ENCODE measurements at places on chromosomes 1 and 21.

DNA sequence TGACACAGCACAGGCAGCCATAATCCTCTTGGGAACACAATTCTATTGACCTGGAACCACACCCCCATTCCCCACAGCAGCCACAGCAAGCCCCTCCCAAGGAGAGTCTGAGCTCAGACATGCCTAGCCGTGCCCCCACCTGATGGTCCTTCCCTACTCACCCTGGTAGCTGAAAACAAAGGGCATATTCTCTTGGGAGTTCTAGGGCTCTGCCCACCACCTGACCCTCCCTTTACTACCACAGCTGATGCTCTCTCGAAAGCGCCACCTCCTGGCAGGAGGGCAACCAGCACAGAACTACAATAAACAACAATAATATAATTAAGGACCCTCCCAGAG is 184.8 kb upstream of the COA6 start:
- DNase-seq = no peak

DNA sequence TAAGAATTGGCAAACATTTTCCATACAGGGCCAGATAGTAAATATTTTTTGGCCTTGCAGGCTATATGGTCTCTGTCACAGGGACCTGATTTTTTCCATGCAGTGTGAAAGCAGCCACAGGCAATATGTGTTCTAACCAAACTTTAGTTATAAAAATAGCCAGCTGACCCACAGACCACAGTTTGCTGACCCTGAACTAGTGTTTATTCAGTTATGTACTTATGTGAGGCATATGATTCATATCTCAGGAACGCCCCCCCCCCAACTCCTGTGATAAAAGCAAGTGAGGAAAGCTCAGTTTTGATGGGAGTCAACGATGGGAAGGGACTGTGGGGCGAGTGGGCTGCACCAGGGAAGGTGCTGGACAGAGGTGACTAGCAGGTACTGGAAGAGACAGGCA is 80.1 kb downstream of the HMGB4 start:
- DNase-seq = no peak

DNA sequence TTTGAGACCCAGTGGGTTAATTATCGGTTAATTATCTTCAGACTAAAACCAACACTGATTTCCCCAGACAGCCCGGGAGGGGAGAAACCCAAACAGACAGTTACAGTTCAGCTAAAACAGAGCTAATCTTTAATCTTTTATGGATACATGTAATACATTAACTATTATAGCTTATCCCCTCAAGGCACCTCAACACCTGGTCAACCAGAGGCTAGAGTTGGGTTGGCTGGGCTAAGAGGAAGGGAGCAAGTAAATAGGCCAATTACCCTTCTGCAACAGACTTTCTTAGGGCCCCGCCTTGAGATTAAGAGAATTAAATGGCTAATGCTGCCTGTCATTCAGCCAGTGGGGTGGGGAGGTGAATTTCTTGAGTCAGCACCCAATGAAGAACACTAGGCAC is 6.6 kb upstream of the MED18 start:
- no peak for DNase-seq

DNA sequence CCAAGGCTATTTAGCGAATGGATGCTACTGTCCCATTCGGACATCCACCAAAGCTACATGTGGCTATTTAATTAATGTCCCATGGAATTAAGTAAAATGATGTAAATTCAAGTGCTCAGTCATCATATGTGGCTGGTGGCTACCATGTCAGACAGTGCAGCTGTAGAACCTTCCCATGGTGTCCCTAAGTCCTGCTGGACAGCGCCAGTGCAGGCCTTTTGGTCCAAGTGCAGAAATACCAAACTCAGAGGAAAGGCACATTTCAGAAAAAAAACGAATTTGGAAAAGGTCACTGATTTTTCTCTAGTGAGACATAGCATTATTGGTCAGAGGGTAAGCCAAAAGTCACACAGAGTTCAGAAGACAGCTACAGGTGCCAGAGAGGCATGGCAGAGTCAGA is 17.6 kb downstream of the TMPRSS2 start:
- DNase-seq = no peak

DNA sequence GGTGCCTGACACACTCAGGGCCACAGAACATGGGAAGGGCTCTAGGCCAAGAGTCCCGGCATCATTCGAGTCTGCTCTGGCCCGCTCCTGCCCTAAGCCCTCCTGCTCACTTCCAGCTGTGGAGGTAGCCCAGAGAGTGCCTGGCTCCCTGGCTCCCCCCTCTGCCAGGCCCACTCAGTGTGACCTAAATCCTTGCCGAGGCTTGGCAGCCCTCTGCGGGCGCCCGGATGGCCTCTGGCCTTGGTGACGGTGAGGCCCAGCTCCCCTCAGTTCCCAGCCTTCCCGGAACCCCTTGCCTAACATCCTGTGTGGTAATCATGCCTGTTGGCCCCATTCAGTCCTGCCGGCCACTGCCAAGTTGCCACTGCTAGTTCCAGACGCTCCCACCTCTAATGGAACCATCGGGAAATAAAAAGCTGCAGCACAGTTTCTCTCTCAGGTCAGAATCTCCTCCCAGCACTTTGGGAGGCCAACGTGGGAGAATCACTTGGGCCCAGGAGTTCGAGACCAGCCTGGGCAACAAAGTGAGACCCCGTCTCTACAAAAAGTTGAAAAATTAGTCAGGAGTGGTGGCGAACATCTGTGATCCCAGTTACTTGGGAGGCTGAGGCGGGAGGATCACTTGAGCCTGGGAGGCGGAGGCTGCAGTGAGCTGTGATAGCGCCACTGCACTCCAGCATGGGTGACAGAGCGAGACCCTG is 1.2 kb upstream of the H6PD start:
- DNase-seq = no peak

DNA sequence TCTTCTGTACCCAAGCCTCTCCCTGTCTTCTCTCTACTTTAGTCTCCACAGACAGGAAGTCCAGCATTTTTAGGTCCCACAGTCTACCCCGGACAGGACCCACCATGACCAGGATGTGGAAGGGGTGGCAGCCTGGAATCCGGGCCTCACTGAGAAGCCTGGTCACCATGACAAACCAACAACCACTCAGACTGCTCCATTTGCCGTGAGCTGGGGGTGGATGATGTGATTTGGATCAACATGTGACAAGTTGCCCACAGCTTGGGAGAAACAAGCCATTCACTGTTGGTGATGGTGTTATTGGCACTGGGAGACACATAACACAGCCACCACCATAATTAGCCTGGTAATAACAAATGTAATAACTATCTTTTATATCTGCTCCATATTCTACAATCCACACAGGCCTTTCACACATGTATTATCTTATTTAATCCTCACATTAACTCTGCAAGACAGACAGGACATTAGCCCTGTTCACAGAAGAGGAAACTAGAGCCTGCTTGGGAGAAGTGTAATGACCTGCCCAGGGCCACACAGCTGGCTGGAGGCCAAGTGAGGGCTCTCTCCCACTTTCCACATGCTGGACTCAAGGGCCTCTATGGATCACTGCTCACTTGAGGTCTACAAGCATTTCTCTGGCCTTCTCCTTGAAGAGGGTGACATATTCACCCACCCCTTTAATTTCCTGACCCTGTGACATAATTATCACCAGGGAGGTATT is 22.9 kb downstream of the MEF2D start:
- DNase-seq = no peak

DNA sequence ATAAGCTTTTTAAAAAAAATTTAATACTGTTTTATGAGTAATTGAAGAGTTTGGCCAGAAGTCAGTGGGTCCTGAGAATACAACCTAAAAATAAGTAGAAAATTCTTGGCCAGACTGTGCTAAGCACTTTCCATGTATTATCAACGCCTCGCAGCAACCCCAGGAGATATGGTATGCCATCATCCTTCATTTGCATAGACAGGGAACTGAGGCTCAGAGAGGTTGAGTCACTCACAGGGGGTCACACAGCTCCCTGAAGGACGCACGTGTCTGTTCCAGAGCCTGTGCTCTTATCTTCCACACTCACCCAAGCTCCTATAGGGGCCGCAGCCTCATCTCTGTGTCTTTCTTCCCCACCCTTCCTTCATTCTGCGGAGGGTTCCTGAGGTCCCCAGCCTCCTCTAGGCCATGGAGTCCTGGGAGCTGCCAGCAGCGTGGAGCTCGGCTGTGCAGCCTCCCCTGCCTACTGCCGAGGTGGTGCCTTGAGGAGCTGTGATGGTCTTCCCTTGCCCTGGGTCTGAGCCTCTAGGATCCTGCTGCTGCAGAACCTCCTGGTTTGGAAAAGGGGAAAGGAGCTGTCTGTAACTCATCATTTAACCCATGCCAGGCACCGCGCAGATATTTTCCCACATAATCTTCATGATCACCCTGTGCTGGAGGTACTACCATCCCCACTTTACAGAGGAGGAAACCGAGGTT is 30.3 kb upstream of the ECE1 start:
- DNase-seq = no peak

DNA sequence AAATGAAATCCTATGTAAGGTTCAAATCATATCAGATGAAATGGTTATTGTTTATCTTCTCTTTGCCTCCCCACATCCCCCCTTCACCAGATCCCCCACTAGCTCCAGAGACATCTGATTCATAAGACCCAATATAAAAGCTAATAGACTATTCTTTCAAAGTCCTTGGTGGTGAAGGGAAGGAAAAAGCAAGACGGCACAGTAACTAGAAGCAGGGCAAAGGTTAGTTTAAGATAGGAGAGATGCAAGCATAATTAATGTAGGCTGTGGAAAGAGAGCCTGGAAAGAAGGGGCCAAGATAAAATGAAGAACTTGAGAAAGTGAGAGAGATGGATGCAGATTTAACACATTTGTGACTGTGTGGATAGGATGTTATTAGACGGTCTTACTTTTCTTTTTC is 33.8 kb downstream of the BTG3 start:
- no peak for DNase-seq

- DNase-seq = no peak
These were observed 1.6 kb downstream of the ADAM15 start for GRCh38 chr1:155052439-155053395.

GRCh38 chr1:62142496-62142895 is 52.2 kb upstream of the L1TD1 start:
- DNase-seq = no peak

DNA sequence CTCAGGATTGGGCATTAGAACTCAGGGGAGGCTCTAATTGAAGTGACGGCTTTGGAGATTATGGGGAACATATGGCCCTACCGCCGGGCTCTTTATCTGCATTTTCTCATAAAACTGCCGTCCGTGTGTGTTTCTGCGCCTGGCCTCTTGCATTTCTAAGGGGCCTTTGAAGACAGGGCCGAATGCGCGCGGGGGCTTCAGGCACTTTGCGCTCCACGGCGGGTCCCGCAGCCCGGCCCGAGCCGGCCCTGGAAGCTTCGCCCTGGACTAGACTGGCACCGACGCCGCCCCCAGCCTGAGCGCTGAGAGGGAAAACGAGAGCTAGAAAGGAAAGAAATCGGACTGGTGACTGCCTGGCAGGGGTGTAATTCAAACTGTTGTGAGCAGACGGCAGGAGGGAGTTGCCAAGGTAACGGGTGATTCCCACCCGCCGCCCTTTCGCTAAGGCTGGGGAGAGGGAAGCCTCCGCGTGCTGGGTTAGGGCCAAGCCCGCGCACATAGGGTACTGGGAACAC is 120.7 kb downstream of the LMX1A start:
- no peak for DNase-seq

GRCh38 chr1:84141182-84142003 is 2.7 kb upstream of the PRKACB start:
- no peak for DNase-seq

DNA sequence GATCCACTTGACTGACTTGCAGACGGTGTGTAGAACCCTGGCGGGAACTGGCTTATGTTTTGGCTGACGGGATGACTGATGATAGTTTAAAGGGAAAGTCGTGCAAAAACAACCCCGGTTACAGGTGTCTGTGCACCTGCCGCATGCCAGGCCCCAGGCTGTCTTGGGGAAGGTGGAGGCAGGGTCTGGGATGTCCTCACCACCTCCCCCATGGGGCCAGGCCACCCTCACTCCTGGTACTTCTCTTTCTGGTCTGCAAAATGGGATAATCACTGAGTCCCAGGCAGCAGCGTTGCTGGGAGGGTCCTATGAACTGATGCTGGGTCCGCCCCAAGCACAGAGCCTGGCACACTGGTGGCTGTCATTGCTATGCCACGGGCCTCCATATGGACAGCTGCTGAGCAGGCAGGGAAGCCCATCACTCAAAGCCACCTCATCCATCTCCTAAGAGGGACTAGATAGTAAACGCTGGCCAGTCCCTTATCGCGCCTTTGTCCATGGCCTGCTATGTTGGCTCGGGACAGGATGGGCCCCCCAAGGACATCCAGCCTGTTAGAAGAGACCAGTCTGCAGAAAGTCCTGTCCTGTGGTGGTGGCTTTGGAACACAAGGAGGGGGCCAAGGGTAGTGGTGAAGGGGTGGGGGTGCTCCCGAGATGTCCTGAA is 15.0 kb upstream of the SLC2A7 start:
- DNase-seq = no peak

GRCh38 chr21:43790010-43790524 is 690 bp downstream of the RRP1 start:
- DNase-seq = no peak

DNA sequence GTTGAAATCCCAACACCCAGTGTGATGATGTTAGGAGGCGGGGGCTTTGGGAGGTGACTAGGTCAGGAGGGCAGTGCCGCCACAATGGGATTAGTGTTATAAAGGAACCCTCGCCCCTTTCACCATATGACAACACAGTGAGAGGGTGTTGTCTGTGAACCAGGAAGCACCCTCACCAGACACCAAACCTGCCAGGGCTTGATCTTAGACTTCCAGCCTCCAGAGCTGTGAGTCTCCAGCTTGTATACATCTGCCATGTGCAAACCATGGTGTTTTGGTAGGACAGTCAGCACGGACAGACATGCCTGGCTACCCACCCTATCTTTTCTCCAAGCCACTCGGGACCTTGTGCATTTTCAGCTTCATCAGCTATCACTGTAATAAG is 4.0 kb downstream of the TRIM11 start:
- DNase-seq = no peak

DNA sequence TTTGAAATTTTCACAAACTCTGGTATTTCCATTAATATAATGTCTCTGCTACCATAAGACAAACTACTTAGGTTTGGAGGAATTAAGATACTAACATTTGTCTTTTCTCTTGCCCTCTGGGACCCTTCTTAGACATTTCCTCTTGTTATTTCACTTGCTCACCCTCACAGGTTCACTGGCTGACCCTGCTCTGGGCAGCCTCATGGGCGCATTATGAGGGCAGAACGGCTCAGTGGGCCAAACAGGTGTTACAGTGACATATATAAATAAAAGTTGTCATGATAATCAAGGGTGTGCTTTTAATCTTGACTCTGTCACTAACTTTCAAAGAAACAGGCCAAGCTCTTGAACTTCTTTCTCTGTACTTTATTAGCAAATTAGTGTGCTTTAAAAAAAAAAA is 46.5 kb downstream of the ZNHIT6 start:
- DNase-seq = no peak

- no peak for DNase-seq
These were observed 46.6 kb downstream of the ADARB1 start for GRCh38 chr21:45120975-45121374.
